Mesangial cell (primary cell): ENCODE measurements at places on chromosomes 12 and 14. TPM values are rescaled to one million over a fixed set of nuclear protein-coding genes. Genes with fewer than 3 reads are reported as not detected.

The DCN gene
- total RNA-seq: 110 and 498 TPM in 2 replicates

The ASPG gene
- total RNA-seq: under 0.01 TPM in 1 of 2 replicates, not detected in the other

The BEST3 gene
- 0.38 and 0.49 TPM in 2 replicates for total RNA-seq

The DEPDC4 gene
- total RNA-seq: 0.49 TPM in 1 of 2 replicates, not detected in the other

The GPX2 gene
- not detected in 2 replicates for total RNA-seq

The OAS2 gene
- not detected in 2 replicates for total RNA-seq

The GLIPR1L1 gene
- not detected in 2 replicates for total RNA-seq

The BICDL1 gene
- 0.65 and 10.4 TPM in 2 replicates for total RNA-seq

The TBC1D30 gene
- total RNA-seq: 0.65 and 0.89 TPM in 2 replicates

The ZDHHC17 gene
- 11.2 and 19.3 TPM in 2 replicates for total RNA-seq

The C14orf180 gene
- not detected in 2 replicates for total RNA-seq
